ENCODE measurements at places on chromosomes 5 and 9.

- no peak for DNase-seq
Measured at GRCh38 chr5:95841914-95842812, 19.6 kb upstream of the GLRX start.

- no peak for DNase-seq
Measured at GRCh38 chr5:103693517-103693916, 130.9 kb upstream of the NUDT12 start.

GRCh38 chr9:110283751-110284150 lies 27.4 kb upstream of the TXN start:
- no peak for DNase-seq

- DNase-seq = no peak
Measured at GRCh38 chr5:128777052-128777451, 188.2 kb upstream of the SLC27A6 start.
